ENCODE measurements at places on chromosomes 6 and 20. TPM values are rescaled to one million over a fixed set of nuclear protein-coding genes. Genes with fewer than 3 reads are reported as not detected.

ADRM1 gene
- total RNA-seq: 61.1 TPM

COL9A3 gene
- 1.2 TPM for total RNA-seq

OARD1 gene
- total RNA-seq: 52.1 TPM

CDC5L gene
- 21.7 TPM for total RNA-seq

DSP gene
- 0.60 TPM for total RNA-seq

ZNF334 gene
- total RNA-seq: 0.81 TPM

LST1 gene
- total RNA-seq: 19.1 TPM

PPP1R18 gene
- 82.0 TPM for total RNA-seq

GABRR1 gene
- total RNA-seq: not detected

KIAA1755 gene
- total RNA-seq: not detected

GRCh38 chr20:13690943-13691342, 52.2 kb upstream of the TASP1 start:
- DNase-seq: no peak
- no peaks in the 10 kb centered on the region for H3K36me3 ChIP-seq
- H3K4me3 ChIP-seq: no peak overlapping the region

- peak; percentile 35 for DNase-seq
- peaks cover 17% of the 10 kb centered on the region for H3K4me1 ChIP-seq
- H3K4me3 ChIP-seq: peak within 1 kb of the TSS; percentile 86
- no peaks in the 10 kb centered on the region for H3K36me3 ChIP-seq
These were observed at the start of gene DSE for GRCh38 chr6:116370760-116371119. TSS of gene DSE (plus strand) at chr6:116370947. CDS start at chr6:116399251, 28,304 bp downstream.

GRCh38 chr6:117928833-117929232, 21.8 kb downstream of the SLC35F1 start:
- H3K4me1 ChIP-seq: no peaks in the 10 kb centered on the region
- no peak overlapping the region for H3K27ac ChIP-seq
- no peak overlapping the region for H3K4me3 ChIP-seq
- peaks cover 10% of the 10 kb centered on the region for H3K27me3 ChIP-seq
- H3K36me3 ChIP-seq: peaks cover 2% of the 10 kb centered on the region

DNA sequence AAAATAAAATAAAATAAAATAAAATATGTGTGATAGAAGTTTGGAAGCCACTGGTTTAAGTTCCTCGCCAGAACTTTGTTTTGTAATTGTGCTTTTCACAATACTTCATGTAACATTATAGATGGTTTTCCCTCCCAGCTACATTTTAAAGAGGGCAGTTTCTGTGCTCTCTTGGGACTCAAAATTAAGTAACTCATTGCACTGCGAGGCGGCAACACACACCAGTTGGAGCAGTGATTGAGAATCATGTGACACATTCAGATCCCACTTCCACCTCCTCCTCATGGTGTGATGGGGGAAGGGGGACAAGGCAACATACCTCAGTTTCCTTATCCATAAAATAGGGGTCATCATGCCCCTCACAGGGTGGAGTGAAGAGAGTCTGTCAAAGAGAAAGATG, 7.5 kb downstream of the C2 start:
- no peak overlapping the region for H3K27ac ChIP-seq
- H3K4me1 ChIP-seq: no peaks in the 10 kb centered on the region
- DNase-seq: no peak

DNA sequence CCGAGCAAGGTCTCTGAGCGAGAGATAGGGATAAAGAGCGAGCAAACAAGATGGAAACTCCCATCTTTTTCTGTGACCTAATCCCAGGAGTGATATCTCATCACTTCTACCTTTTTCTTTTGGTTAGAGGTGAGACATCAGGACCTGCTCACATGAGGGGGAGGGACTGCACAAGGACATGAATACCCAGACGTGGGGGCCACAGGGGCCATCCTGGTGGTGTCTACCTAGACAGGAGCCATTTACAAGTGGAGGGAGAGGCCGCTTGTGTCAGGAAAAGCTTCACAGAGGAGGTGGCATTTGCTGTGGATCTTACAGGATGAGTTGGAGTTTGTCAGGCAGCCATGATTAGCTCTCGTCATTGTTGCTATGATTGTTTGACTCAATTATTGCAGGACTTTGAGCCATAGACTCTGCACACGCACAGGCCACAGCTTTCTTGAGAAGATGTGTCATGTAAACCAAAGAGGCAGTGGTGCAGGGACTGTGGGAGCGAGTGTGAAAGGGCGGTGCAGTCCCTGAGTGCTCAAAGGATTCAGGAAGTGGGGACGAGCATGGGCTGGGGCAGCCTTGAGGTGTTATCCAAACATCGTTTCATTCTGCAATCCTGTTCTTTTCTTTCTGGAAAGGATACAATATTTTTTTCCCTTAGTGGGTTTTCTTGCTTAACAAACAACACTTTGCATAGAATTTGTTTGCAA, 7.7 kb downstream of the NPEPL1 start:
- peak overlapping the region; percentile 34 for H3K27ac ChIP-seq
- peaks cover 2% of the 10 kb centered on the region for H3K4me1 ChIP-seq
- H3K36me3 ChIP-seq: peaks cover 3% of the 10 kb centered on the region
- H3K27me3 ChIP-seq: no peaks in the 10 kb centered on the region
- no peak overlapping the region for H3K4me3 ChIP-seq

- DNase-seq: no peak
- peaks cover 78% of the 10 kb centered on the region for H3K27me3 ChIP-seq
- no peak overlapping the region for H3K27ac ChIP-seq
- H3K4me3 ChIP-seq: no peak overlapping the region
- H3K36me3 ChIP-seq: peaks cover 6% of the 10 kb centered on the region
These were observed 11.9 kb downstream of the FOXA2 start for GRCh38 chr20:22572491-22572890.

GRCh38 chr20:57263801-57264792, 2.3 kb downstream of the BMP7 start:
- peaks cover 59% of the 10 kb centered on the region for H3K27me3 ChIP-seq
- no peak for DNase-seq
- no peak overlapping the region for H3K4me3 ChIP-seq
- no peaks in the 10 kb centered on the region for H3K36me3 ChIP-seq
- peaks cover 7% of the 10 kb centered on the region for H3K4me1 ChIP-seq
- H3K27ac ChIP-seq: no peak overlapping the region

GRCh38 chr6:128024046-128024445, 123.2 kb upstream of the THEMIS start:
- no peaks in the 10 kb centered on the region for H3K27me3 ChIP-seq
- peaks cover 14% of the 10 kb centered on the region for H3K4me1 ChIP-seq
- no peak overlapping the region for H3K27ac ChIP-seq
- DNase-seq: no peak
- H3K36me3 ChIP-seq: peaks cover 7% of the 10 kb centered on the region
- H3K4me3 ChIP-seq: no peak overlapping the region

- H3K36me3 ChIP-seq: no peaks in the 10 kb centered on the region
- H3K27ac ChIP-seq: no peak overlapping the region
- H3K4me3 ChIP-seq: no peak overlapping the region
- no peak for DNase-seq
- H3K4me1 ChIP-seq: no peaks in the 10 kb centered on the region
These were observed 51.5 kb downstream of the COL19A1 start for GRCh38 chr6:69917834-69918233.

DNA sequence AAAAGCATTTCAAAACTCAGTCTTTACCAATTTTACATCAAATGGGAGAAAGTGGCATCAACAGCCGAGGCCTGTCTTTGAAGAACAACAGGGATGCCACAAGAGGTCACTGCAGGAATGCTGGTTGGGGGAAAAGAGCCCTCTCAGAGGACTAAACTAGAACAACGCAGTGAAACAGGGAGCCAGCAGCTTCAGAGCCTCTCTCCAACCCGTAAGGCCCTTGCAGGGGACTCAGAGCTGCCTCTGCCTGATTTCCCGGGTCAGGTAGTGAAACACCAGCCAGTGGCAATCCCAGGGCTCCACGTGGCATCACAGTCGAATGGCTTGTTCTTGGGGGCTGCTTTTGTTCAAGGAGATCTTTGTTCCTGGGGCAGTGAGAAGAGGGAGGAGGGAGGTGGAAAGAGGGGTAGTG, 55.0 kb upstream of the KCNK16 start:
- no peaks in the 10 kb centered on the region for H3K27me3 ChIP-seq
- H3K4me3 ChIP-seq: no peak overlapping the region
- no peaks in the 10 kb centered on the region for H3K36me3 ChIP-seq

DNA sequence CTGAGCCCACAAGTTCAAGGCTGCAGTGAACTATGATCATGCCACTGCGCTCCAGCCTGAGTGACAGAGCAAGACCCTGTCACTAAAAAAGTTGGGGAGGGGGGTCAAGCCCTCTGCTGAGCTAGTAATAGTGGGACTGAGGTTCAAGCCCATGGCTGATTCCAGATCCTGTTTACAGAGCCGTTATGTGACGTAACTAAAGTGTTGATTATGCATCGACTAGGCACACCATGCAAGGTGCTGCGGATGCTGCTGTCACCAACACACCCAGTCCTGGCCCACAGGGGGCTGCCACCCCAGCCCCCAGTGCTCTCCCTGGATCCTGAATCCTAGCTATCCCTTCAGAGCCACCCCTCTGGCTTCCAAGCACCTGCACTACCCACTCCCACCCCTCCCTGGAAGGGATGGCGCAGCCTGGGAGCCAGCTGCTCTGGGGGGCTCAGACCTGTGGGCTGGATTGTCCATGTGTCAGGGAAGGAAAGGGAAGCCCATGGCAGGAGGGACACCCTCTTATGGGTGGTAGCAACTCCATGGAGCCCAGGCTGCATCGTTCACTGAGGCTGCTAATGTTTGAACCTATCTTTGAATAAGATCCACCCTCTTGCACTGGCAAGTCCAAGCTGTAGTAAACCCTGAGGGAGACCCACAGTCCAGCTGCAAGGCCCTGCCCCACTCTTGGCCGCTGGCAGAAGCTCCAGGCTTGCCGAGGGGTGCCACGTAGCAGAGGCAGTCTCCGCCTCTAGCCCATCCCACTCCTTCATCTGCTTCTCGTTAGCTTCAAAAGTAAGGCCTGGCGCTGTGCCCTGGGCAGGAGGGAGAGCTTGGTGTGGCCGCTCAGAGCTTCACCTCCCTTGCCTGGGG, 95.0 kb downstream of the SNX5 start:
- H3K36me3 ChIP-seq: no peaks in the 10 kb centered on the region
- no peak for DNase-seq
- H3K27me3 ChIP-seq: peaks cover 13% of the 10 kb centered on the region
- H3K4me3 ChIP-seq: no peak overlapping the region
- peaks cover 12% of the 10 kb centered on the region for H3K4me1 ChIP-seq

DNA sequence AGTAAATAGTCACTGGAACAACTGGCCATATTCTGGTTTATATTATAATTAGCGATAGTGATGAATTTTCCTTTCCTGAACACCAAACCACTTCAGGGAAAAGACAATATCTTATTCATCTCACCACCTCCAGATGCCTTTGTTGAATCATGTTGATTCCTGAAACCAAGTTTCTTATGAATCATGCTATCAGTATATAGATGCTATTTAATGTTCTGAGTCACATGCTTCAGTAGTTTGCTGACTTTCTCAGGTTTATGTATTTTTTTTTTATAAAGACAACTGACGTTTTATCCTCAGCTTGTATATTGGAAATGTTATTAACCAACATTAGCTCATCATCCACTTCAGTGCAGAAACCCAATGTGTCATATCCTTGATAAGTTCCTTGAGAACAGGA, 710.2 kb upstream of the POU3F2 start:
- H3K4me3 ChIP-seq: no peak overlapping the region
- H3K27ac ChIP-seq: no peak overlapping the region
- H3K4me1 ChIP-seq: no peaks in the 10 kb centered on the region
- no peak for DNase-seq
- H3K27me3 ChIP-seq: peaks cover 4% of the 10 kb centered on the region
- no peaks in the 10 kb centered on the region for H3K36me3 ChIP-seq

DNA sequence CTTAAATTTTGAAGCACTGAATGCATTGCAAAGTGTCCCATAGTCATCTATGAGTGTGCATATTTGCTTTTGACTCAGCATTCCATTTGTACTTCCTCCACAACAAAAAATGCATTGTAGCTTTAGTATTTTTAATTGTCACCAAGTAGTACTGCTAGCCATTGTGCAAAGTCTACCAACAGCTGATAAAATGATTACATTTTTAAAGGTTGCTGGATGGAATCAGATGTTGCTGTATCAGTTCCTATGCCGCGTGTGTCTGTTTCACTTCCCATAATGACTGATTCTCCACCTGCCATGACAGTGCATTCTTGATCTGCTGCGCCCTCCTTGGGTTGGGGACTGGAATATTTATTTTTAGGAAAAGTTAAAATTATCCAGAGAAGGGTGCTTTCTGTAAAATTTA, 41.2 kb downstream of the SLX4IP start:
- H3K27ac ChIP-seq: no peak overlapping the region
- no peak overlapping the region for H3K4me3 ChIP-seq
- no peaks in the 10 kb centered on the region for H3K27me3 ChIP-seq
- H3K4me1 ChIP-seq: peaks cover 16% of the 10 kb centered on the region
- no peaks in the 10 kb centered on the region for H3K36me3 ChIP-seq

- no peaks in the 10 kb centered on the region for H3K36me3 ChIP-seq
- H3K27ac ChIP-seq: no peak overlapping the region
- peaks cover 17% of the 10 kb centered on the region for H3K4me1 ChIP-seq
- DNase-seq: no peak
- H3K4me3 ChIP-seq: no peak overlapping the region
- peaks cover 30% of the 10 kb centered on the region for H3K27me3 ChIP-seq
These were observed 5.5 kb upstream of the KCNQ2 start for GRCh38 chr20:63477944-63478343.

DNA sequence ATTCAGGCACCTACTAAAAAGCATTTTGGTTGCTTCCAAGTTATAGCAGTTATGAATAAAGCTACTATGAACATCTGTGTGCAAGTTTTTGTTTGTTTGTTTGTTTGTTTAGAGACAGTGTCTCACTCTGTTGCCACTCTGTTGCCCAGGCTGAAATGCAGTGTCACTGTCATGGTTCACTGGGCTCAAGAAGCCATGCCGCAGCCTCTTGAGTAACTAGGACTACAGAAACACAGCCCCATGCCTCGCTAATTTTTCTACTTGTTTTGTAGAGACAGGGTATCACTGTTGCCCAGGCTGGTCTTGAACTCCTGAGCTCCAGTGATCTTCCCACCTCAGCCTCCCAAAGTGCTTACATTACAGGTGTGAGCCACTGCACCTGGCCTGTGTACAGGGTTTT, 795.9 kb downstream of the EPHA7 start:
- DNase-seq: no peak
- H3K36me3 ChIP-seq: no peaks in the 10 kb centered on the region
- H3K4me1 ChIP-seq: no peaks in the 10 kb centered on the region
- H3K27me3 ChIP-seq: no peaks in the 10 kb centered on the region
- no peak overlapping the region for H3K4me3 ChIP-seq
- H3K27ac ChIP-seq: no peak overlapping the region

- DNase-seq: no peak
- peaks cover 13% of the 10 kb centered on the region for H3K27me3 ChIP-seq
- no peaks in the 10 kb centered on the region for H3K4me1 ChIP-seq
These were observed 83.1 kb downstream of the KCNB1 start for GRCh38 chr20:49399329-49399728.

DNA sequence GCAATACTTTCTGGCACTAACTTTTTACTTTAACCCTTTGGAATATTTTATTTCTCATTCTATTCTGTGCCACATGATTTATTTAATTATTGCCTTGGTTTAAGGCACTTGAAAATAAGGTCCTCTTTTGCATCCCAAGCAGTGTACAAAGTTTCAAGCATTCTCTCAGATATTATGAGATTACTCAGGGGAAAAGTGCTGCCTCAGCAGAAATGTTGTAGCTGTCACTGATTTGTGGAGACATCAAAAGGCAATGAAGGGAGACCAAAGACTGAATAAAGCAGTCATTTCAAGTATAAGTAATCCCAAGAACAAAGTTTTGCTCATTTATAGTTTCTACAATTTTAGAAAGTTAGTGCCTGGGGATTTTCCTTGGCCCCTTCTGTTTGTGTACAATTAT, 253.0 kb downstream of the RNF144B start:
- DNase-seq: no peak
- H3K27ac ChIP-seq: no peak overlapping the region
- no peak overlapping the region for H3K4me3 ChIP-seq
- no peaks in the 10 kb centered on the region for H3K36me3 ChIP-seq
- peaks cover 5% of the 10 kb centered on the region for H3K27me3 ChIP-seq
- H3K4me1 ChIP-seq: no peaks in the 10 kb centered on the region

GRCh38 chr20:54084727-54085388, 14.5 kb upstream of the BCAS1 start:
- H3K36me3 ChIP-seq: no peaks in the 10 kb centered on the region
- no peaks in the 10 kb centered on the region for H3K27me3 ChIP-seq
- H3K27ac ChIP-seq: no peak overlapping the region
- H3K4me3 ChIP-seq: no peak overlapping the region

All from naive thymus-derived CD8-positive, alpha-beta T cell (primary cell).